ENCODE measurements at places on chromosomes 5 and 9.
A peak's percentile ranks its signal among the peaks of the same experiment; 100 is the strongest.

DNA sequence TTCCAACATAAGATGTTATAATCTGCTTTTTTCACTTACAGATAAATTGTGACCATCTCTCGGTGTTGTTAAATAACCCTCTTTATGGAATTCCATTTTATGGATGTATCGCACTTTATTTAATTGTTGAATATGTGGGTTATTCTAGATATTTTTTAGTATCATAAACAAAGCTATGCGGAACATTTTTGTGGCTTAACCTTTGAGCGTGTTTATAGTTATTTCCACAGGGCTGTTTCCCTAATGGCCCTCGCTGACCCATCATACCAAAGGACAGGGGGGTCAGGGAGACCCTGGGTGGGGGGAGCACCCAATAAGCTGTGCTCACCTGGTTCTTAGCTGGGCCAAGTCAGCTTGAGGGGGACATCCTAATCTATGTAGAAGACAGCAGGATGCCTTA is 65.3 kb downstream of the NDST1 start:
- DNase-seq = no peak

- no peak for DNase-seq
These were observed 20.1 kb downstream of the RCL1 start for GRCh38 chr9:4812858-4813257.

DNA sequence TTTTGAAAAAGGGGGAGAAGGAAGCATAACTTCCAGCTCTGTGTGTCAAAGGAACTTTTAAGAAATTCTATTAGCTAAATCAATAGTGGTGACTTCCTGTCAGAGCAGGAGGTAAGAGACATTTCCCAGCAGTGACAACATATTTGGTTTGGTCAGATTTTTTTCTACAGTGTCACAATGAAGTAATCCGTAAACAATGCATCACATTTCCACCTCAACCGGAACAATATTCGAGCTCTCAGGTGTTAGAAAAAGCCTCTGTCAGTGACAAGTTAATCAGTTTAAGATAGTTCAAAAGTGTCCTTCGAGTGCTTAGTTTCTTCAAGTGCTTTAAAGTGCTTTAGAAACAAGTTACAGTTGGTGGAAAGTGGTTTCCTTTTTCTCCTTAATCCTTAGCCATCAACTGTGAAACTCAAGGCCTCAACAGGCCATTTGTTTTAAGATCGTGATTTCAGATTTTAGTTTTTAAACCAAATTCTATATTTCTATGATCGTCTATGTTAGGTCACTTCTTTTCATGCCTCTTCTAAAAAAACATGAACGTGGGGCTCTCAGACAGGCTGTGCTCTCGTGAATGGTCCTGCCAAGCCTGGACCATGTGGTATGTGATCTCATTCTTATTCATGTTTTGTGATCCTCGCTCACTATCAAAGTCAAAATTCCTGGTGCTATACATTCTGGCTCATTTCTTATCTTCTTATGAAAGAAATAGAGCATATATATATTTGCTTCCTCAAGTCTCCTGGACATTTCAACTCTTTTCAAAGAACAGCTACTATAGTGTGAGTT is 181.9 kb upstream of the HMHB1 start:
- DNase-seq = peak; percentile 67

GRCh38 chr5:98483301-98483685 is 290.2 kb upstream of the RGMB start:
- DNase-seq = no peak

DNA sequence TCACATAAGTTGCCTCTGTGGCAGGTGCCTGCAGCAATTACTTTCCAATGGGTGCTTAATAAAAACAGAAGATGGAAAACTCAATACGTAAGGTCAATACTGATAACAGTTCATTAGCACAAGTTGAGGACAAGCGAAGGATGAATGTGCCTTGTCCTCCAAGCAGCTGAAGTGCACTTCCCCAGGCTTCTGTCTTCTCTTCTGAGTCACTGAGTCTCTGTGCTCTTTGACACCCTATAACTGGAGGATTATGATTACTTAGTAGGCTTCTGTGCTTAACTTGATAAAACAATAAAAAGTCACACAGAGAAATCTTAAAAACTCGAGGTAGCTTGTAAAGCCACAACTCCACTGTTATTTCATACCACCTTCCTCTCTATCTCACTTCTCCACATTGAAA is 216.6 kb upstream of the ADCY2 start:
- DNase-seq = no peak

DNA sequence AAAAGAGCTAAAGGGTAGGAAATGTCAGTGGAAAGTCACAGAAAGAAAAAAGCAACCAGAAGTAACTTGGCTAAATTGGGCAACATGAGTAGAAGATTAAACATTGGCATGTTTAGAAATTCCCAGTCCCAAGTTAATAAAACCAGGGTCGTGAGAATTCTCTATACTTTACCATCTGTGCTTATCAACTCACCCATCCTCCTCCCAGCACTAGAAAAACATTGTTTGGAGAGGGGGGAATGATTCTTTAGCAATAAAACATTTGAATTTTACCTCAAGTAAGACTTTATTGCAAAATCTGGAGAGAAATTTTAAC is 79.6 kb downstream of the PRKACG start:
- DNase-seq = no peak

DNA sequence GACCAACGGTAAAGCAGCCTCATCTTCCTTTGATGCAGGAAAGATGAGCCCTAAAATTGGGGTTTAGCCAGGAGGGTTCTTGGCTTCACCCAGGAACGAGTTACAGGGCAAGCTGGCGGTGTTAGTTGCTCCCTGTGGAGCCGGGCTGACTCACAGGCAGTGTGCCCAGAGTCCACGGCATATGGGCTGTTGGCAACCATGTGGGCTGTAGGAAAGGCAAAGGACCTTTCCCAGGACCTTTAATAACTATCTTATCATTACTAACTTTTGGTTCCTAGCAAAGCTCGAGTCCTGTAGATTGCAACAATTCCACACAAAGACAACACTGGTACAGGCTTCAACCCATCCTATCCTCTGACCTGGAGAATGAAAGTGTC is 29.8 kb upstream of the CLPTM1L start:
- DNase-seq = no peak

DNA sequence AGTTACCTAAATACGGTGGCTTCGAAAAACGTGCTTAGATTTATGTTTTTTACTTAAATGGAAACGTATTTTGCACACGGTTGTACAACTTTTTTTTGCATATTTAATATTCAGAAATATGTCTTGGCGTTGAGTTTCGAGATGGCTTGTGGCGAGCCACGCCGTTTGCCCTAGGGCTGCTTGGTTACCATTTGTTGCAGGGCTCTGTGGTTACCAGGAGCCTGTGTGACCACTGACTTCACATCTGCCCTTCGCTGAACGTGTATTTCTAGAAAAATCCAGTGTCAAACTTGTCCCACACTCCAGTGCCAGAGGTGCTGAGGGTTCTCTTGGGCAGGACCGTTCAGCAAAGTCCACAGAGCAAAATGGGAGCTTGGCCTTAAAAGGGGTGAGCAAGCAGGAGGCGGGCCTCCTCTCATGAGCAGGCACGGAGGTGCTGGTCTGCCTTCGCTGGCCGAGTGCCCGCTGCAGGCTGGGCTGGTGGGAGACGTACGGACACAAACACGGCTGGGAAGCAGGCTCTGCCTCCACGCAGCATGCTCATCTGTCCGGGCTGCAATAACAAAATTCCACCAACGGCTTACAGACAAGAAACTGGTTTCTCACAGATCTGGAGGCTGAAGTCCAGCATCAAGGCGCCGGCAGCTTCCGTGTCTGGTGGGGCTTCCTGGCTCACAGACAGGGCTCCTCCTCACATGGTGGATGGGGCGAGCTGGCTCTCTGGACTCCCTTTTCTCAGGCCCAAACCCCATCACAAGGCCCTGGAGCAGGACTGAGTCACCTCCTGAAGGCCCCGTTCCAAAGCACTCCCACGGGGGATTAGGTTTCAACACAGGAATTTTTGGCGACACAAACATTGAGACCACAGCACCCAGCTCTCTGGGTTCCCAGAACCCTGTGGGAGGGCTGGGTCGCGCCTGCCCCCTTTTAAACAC is 5.4 kb downstream of the MRPL36 start:
- DNase-seq = no peak

DNA sequence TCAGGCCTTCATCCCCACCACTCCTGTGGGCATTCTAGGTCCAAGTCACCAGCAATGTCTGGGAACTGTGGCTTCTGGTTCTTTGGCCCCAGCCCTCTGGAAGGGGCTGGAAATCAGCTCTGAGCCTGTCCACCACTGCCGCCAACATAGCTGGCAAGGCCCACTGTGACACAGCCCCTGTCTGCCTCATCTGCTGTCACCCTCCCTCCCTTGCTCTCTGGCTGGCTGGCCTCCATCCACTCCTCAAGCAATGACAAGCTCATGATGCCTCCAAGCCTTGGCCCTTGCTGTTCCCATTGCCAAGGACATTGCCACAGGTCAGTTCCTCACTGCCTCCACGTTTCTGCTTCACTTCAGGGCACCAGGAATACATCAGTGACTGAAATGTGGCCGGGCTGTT is 93.7 kb downstream of the LHX2 start:
- DNase-seq = no peak

- DNase-seq = peak; percentile 15
These were observed 101.8 kb downstream of the ESM1 start for GRCh38 chr5:54883374-54884194.

GRCh38 chr9:75826314-75826713 is 64.2 kb upstream of the PCSK5 start:
- no peak for DNase-seq

DNA sequence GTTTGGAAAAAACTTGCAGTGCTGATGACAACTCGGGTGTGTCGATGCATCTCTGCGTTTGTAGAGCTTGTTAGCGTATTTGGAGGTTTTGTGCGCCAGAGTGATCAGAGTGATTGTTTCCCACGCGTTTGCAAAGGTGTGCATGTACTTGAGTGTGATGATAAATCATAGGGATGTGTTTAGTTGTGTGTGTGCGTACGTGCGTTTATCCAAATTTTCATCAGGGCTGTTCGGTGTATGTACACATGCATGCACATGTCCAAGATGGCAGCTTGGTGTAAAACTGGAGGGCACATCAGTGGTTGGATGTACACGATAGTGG is 248 bp upstream of the C1QTNF2 start:
- no peak for DNase-seq

DNA sequence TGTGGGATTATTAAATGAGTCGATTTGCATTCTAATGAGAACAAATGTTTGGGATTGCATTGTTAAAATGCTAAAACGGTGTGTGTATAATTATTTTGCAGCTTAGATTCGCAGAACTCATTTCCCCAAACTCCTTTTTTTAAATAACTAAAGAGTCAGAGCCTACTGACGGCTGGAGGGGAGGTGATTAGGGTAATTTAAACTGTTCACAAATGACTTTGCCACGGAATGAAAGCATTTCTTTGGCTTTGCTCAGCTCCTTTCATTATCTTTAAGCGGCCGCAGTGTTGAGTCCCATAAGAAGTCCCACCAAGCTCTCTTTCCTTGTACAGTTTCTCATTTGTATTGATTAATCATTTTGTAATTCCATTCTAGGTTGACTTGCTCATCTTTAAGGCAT is 1632.8 kb downstream of the MAT2B start:
- DNase-seq = no peak

DNA sequence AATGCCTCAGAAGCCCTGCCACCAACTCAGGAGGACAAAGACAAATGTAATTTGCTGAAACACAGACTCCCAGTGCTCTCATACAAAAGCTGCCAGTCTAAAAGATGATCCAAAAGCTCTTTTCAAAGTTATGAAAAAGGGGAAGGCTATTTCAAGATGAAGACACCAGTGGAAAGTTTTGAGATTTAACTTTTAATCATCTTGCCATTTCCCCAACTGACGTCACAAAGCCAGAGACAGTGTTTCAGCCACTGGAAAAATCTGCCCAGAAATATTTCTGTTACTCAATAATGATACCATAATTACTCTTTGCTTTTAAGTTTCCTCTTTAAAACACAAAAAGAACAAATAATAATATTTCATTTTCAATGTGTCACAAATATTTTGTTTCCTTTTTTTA is 20.9 kb downstream of the ENG start:
- no peak for DNase-seq

- DNase-seq = no peak
These were observed 252.6 kb downstream of the MED10 start for GRCh38 chr5:6125781-6126180.

GRCh38 chr5:67338421-67338820 is 141.8 kb upstream of the CD180 start:
- no peak for DNase-seq

DNA sequence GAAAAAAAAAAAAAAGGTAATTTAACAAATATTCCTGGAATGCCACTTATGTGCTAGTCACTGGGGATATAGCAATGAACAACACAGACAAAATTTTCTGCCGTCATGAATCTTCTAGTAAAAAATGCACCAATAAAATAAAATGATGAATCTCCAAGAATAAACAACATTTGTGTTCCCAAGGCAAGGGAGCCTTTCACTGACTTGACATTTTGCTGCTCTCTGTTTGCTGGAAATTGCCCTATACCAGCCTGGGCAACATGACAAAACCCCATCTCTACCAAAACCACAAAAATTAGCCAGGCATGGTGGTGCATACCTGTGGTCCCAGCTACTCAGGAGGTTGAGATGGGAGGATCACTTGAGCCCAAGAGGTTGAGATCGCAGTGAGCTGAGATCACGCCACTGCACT is 64.5 kb upstream of the ERBIN start:
- DNase-seq = peak; percentile 96

DNA sequence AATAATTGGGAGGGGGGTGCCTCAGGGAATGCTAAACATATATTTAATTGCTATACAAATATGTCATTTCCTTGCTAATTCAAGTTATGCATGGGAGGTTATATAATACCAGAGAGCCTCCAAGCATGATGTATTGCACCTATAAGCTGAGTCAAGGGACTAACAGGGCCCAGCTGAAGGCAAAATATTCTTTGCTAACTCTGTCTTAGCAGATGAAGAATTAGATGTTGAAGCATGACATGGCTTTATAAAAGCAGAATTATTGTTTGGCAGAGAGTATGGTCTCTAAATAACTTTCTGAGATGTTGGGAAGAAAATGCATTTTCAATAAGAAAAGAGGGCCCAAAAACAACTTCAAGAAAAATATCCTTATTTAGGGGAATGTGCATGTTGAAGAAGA is 60.4 kb downstream of the SGCD start:
- no peak for DNase-seq

- no peak for DNase-seq
These were observed 53.2 kb downstream of the MSX2 start for GRCh38 chr5:174777583-174777982.

DNA sequence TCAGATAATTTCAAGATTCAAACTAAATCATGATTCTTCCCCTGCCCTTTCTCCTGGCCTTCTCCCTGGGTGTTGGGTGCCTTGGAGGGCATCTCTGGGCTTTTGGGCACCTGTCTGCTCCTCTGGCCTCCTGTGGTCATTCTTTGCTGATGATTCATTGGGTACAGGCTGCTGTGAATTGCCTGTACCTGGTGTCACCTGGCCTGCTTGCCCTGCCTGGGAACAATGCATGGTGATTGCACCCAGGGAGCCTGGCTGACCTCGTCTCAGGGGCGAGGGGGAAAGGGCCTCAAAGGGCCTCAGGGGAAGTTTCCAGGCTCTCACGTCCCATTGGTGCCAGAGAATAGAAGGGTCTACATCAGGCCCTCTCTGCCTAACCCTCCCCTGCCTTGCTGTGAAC is 20.1 kb upstream of the CKMT2 start:
- no peak for DNase-seq

Measured in kidney glomerular epithelial cell (primary cell).